ENCODE measurements at places on chromosomes 12 and 14.

DNA sequence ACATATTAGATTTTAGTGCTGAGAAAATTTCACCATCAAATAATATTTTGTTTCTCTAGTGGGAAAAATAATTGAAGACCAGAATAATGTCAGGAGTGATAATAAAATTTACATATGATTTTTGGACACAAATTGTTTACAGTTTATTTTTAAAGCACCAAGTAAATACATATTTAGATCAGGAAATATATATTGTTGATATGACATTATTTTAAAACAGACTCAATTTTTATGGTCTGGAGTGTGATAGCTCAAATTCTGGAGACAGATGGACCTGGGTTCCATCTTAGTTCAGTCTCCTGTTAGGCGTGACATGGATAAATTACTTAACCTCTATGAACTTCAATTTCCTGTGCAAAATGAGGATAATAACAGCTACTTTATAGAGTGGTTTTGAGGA is 135.4 kb downstream of the TPH2 start:
- DNase-seq: no peak

- DNase-seq: no peak
These were observed 186.9 kb upstream of the BTG1 start for GRCh38 chr12:92332552-92332951.

DNA sequence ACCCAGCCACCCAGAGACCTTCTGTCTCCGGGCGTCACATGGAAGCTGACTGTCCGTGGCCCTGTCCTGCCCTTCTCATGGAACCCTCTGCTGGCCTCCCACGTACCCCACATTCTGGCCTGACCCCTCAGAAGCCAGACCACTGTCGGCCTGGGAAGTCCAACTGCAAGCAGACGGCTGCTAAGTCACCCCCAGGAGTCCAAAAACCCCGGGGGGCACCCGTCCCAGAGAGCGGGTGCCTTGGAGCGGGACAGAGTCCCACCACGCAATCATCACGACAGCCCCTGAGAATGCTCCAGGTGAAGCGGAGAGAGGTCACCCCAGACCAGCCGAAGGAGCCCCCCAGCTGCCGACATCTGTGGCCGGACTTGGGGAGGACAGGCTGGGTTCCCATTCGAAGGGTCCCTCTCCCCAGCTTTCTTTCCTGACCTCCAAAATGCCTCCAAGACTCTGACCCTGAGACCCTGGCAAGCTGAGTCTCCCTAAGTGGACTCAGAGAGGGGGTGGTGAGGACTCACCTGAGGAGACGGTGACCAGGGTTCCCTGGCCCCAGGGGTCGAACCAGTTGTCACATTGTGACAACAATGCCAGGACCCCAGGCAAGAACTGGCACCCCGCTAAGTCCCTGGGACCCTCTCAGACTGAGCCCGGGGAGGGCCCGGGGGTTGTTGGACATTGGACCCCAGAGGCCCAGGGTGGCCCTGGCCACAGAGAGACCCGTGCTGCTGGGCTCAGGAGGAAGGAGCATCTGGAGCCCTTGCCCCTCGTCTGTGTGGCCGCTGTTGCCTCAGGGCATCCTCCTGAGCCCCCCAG is 337.1 kb downstream of the TMEM121 start:
- DNase-seq: no peak

GRCh38 chr12:12979731-12980259 is 20.3 kb downstream of the HEBP1 start:
- DNase-seq: no peak

DNA sequence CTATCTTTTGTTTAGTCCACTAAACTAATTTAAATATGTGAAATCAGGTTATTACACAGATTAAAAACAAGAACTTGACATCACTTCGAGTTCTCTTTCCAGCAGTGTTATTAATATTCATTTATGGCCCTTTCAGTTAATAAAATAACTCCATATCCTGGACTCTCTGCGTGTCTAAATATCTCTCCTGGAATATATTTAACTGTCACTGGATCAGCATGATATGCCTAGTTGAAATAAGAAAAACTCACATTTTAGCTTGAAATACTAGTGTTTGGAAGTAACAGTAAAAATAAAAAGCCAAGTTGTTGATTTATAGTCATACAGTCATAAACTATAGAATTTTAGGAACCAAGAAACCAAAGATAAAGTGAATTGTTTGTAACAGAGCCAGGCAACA is 45.6 kb downstream of the ABCC9 start:
- no peak for DNase-seq

DNA sequence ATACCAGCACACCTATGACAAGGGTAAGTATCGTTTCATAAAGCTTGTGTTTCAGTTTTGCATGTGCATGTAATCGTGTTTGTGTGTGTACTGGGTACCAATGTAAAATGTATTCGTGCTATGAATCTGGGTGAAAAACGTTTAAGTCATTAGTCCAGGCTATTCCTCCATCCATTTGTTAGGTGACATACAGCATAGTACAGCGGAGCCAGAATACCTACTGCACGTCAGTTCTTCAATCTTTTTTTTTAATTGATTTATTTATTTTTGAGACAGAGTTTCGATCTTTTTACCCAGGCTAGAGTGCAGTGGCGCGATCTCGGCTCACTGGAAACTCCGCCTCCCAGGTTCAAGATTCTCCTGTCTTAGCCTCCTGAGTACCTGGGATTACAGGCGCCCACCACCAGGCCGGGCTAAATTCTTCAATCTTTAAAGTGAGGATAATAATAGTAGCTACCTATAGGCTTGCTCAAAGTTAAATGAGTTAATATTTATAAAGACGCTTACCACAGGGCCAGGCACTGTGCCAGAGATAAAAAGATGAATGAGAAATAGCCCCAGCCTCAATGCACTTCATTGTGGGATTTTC is 661 bp upstream of the RPS26 start:
- no peak for DNase-seq

DNA sequence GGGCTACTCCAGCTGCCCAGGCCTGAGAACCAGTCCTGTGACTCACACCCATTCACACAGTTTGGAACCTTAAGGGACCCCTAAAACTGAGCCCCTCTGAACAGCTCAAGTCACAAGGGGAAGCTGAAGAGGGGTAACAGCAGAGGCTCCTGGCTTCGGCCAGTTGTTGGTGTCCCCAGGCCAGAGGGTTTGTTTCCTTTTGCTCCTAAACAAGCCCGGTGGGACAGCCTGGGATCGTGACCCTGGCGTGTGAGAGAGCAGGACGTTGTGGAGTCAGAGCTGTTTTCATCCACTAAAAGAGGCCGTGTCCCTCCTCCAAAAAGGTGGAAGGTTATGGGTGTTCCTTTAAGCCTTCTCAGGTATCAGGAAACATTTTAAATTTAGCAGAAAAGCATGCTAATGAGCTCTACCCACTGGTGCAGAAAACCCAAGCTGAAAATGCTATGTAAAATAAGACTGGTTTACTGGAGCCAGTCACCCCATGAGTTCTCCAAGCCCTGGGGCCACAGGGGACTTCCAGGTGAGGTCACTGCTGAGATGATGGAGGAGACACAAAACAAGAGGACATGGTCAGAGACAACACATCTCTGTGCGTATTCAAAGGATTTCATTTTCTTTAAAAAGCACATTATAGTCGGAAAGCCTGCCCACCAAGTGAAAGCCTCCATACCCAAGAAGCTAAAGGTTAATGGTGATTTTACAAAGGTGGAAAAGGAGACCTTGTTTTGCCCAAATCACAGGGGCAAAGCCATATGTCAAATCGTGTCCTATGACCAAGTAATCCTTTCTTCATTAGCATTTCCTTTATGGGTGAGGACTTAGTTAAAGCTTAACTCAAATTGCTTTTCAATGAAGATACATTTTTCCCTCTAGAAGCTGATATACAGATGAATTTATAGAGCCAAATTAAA is 14.1 kb downstream of the PRKAB1 start:
- DNase-seq: no peak

DNA sequence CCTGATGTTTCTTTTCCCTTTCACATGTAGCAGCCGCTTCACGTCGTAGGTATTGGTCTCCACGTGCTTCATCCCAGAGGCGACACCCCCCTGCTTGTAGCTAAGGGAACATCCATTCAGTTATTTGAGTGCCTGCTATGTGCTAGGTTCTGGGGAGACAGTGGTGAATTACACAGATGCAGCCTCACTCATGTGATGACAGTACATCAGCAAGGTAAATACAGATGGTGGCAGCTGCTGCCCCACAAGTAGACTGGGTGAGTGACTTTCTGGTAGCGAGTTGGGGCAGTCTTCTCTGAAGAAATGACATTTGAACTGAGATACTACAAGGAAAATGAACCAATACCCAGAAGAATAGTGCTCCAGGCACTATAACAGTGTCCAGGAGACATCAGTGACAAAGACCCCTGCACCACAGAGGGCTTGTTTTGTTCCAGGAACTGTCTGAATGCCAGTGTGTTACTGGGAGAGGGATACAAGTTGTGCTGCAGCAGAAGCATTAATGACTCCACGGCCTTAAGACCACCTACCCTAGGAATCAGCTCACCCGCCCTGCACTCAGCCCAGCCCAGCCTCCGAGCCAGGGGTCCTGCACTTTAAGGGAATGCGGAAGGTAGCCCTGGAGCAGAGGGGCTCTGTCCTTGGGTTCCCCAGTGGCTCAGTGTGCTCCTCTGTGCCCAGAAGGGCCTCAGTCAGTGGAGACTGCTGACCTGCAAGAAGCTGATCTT is 7.3 kb downstream of the AVIL start:
- DNase-seq: no peak

DNA sequence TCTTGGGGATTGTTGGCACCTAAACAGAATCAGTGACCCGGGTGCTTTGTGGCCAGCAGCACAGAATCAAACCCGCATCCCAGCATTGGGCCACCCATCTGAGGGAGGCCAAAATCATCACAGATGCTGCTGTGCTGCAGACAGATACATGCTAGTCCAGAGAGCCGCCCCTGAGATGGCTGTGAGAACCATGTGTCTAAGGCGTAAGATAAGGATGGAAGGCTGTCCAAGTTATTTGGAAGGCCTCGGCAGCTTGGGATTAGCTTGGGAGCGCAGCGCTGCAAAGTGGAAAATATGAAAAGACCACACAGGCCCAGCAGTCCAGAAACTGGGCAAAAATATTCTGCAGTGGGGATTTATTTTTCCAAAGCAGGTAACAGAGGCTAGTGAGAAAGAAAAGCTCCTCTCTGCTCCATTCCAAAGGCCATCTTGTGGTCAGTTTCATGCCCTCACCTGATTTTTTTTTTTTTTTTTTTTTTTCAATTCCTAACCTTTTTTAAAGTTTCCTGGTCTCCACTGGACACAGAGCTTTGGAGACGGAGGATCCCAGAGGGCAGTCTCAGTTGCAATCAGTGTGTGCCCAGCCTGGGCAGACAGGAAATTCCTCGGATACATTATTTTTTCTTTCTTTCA is 178.9 kb upstream of the BCL2L14 start:
- no peak for DNase-seq

GRCh38 chr14:50363714-50364111 is 33.0 kb downstream of the CDKL1 start:
- no peak for DNase-seq

DNA sequence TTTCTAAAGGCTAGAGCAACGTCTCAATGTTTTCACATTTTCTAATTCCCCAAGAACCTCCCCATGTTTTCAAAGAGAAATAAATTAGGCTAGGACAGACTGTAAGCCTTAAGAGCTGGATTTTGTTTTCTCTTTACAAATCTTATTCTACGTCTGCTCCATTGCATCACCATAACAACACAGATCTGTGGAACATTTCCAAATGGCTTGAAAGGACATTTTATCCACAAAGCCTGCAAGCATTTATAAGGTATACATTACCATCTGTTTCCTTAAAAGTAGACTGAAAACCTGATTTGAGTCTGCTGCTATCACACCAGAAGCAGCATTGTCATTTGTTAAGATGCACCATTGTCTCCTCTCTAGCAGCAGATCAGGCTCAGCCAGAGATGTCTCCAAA is 115.3 kb upstream of the PLEKHA5 start:
- DNase-seq: no peak

- DNase-seq: no peak
These were observed 56.7 kb upstream of the NR2C1 start for GRCh38 chr12:95130096-95130495.

DNA sequence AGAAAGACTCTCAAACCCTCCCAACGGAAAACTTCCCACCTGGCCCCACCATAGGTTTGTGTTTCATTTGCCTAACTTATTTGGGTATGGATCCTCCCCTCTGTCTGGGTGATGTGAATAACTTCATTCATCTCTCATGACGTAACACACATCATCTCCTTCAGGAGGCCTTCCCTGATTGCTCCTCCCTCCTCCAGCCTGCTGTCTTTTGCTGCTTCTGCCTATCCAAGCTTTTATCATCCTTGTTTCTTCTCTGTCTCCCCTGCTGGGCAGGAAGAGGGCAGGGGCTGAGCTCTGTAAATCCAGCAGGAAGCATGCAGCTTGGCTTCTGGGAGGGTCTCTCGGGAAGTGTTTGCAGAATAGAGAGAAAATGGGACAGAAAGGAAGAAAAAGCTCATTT is 766.0 kb upstream of the TBX3 start:
- DNase-seq: no peak

DNA sequence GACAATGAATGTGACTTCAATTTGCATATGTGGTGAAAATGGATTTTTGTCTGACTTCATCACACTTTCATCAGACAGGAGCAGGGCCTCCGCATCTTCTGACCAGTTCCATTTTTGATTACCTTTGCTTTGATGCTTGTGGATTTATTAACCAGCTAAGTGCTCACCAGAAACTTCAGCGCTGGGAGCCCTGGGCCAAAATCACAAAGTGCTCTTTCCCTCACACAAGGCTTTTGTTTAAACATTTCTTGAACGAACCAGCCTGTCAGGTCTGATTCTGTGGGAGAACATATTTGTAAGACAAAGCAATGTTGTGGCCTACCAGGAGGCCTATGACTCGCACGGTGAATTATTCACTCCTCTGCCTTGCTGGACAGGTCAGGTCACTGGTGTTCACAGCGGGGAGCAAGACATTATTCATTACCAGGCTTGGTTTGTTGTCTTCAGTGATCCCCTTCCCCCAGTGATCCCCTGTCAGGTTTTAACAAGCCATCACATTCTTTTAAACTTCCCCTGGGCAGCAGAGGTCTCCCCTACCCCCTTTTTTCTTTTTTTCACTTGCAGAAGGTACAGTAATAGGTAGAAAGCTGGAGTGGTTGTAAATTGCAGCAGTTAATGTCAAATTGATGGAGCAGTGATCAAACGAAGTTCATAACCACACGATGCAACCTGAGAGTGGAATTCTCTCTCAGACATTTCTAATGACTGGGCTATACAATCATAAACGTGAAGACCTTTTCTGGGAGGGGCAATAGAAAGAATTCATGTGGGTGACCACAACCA is 167.5 kb upstream of the PRICKLE1 start:
- DNase-seq: no peak

DNA sequence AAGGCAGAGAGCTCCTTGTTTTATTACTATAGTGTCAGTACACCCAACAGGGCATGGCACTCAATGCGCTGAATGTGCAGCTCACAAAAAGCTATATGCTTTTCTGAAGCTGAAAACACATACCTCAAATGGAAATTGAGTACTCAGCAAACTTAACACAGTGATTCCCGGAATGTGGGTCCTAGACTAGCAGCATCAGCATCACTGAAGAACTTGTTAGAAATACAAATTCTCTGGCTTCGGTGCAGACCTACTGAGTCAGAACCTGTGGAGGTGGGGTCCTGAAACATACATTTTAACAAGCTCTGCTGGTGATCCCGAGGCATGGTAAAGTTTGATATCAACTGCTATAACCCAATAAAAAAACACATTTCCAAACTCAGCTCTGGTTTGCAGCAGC is 14.9 kb downstream of the RERG start:
- DNase-seq: no peak

- DNase-seq: no peak
These were observed 929 bp downstream of the CHD8 start for GRCh38 chr14:21454843-21455544.

- peak; percentile 66 for DNase-seq
These were observed 1120.8 kb upstream of the TMEM132C start for GRCh38 chr12:127145929-127146789.

Data from stimulated activated CD8-positive, alpha-beta memory T cell treated with anti-CD3 and anti-CD28 coated beads, Interleukin-4, amount 100 ng/mL, for 4 hours (primary cell).